ENCODE measurements at places on chromosomes 2 and 18. TPM values are rescaled to one million over a fixed set of nuclear protein-coding genes. Genes with fewer than 3 reads are reported as not detected.

ESPNL gene
- total RNA-seq, result not detected

GRCh38 chr2:183495589-183496267 lies 371.5 kb downstream of the NUP35 start:
- no peak for DNase-seq

DNAJC5G gene
- total RNA-seq, result 2.3 TPM

GRCh38 chr2:54038835-54039234 lies 68.0 kb upstream of the PSME4 start:
- DNase-seq, result no peak

- DNase-seq, result no peak
These were observed 4.8 kb downstream of the UXS1 start for GRCh38 chr2:106189325-106189724.

- DNase-seq, result no peak
These were observed 24.2 kb downstream of the VRK2 start for GRCh38 chr2:58070765-58071164.

UGT1A10 gene
- not detected for total RNA-seq

ITPRIPL1 gene
- 1.0 TPM for total RNA-seq

GRCh38 chr18:80029690-80030089 lies 4.5 kb upstream of the RBFA start:
- DNase-seq, result no peak

FAP gene
- 0.62 TPM for total RNA-seq

GRCh38 chr2:174615871-174616436 lies 18.4 kb upstream of the WIPF1 start:
- no peak for DNase-seq

- no peak for DNase-seq
These were observed 148.7 kb downstream of the NDUFA10 start for GRCh38 chr2:239876271-239876947.

RBKS gene
- 4.2 TPM for total RNA-seq

CAPN13 gene
- not detected for total RNA-seq

- no peak for DNase-seq
These were observed 189.1 kb upstream of the BCL2L11 start for GRCh38 chr2:110931648-110932047.

GRCh38 chr2:174683392-174683759 lies 80.9 kb downstream of the CHRNA1 start:
- DNase-seq, result no peak

DNA sequence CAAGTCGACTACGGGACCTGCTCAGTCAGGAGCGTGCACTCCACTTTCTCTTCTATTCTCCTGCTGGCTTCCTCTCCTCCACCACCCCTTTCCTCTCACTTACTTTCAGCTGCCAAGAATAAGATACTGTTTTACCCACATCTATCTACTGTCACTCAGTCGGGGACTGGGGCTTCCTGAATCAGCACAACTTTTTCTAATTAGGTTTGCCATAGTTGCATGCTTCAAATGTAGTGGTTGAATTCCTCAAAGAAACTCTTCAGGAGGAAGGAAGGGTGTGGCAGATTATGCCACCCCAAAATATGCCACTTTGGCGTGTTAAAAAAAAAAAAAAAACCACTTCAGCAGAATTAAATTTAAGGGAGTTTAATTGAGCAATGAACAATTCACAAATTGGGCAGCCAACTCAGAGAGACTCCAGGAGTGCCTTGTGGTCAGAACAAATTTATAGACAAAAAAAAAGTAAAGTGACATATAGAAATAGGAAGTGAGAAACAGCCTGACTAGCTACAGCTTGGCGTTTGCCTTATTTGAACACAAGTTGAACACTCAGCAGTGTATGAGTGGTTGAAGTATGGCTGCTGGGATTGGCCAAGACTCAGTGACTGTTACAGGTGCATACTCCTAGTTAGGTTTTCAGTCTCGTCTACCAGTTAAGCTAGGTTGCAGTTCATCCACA lies 32.5 kb upstream of the RMDN2 start:
- DNase-seq, result no peak

DNA sequence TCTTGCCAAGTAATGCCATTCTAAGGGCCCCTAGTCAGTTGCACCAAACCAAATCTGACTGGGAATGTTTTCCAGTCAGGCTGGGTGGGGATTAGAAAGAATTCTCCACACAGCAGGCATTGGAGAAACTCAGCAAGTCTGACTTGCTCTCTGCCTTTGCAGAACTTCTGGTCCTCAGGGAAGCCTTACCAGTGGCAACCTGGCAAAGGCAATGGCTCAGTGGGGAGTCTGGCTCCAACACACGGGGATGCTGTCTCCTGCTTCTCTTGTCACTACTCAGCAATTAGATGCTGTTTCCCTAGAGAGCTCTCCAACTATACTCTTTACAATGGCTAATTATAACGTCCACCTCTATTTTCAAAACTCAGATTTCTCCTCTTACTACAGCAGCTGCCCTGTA lies 810.7 kb downstream of the LRRTM4 start:
- no peak for DNase-seq

GRCh38 chr2:236940916-236941520 lies 144.7 kb upstream of the COPS8 start:
- DNase-seq, result no peak

MAP2 gene
- total RNA-seq, result 2.8 TPM

ARHGEF4 gene
- 5.1 TPM for total RNA-seq

All from Right ventricle myocardium superior (tissue), 1 donor.